ENCODE measurements at places on chromosomes 6 and 20.

GRCh38 chr20:37687478-37687805 is 6.4 kb upstream of the CTNNBL1 start:
- no peak for DNase-seq

DNA sequence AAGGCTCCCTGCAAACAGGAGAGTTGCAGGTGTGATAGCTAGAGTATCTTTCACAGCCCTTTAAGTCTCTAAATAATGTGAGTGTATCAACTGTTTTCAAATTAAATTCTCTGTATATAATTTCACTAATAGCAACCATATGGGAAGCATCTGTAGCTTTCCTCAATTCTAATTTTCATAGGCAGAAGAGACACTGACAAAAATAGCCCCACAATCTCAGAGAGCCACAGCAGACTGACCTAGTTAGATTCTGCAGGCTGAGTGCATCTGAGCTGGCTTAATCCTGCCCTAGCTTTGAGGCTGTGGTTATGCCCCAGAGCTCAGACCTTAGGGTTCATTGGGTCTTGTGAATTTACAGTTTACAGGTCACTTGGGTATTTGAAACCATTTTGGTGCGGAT is 63.9 kb downstream of the MAP7 start:
- no peak for DNase-seq

DNA sequence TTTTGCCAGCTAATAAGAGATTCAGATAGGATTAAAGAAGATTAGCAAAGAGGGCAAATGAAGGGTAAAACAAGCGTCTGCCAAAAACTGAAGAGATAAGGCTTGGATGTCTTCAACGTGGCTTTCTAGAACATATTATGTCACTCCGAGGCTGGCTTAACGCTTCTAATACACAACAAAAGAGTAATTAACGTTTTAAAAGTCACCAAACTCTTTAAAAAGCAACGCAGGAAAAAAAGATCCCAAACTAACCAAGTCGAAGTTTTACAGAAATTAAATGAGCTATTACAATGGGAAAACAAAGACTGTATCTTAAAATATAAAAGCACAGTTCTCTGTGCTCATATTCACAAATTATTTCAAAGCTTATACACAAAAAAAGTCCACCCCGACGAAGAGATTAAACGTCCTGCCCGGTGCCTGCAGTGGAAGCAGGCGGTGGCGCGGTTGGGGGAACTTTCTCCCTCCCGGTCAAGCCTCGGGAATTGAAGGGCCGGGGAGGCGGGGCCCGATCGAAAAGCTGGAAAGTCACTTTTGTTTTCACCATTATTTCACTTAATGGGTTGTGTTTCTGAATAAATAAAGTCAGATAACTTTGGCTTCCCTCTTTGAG is 1.2 kb downstream of the MAK start:
- DNase-seq, result no peak

DNA sequence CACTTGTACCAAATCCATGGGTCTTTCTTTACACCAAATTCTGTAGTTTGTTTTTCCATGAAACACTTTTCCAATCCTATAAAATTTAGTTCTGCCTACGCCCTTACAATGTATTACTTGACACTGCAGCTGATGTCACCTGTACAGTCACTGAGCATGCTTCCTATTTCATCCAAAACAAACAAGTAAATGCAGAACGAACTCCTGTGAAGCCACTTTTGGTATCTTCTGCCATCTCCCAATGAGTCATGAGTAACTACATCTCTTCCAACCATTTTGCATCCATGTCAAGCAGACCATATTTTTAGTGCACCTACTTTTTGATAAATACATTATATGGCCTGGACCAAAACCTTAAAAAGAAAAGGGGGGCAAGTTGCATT is 42.4 kb downstream of the HDDC2 start:
- DNase-seq, result no peak

GRCh38 chr6:135941275-135942025 is 89.9 kb downstream of the PDE7B start:
- DNase-seq, result no peak

- DNase-seq, result no peak
These were observed 167.1 kb downstream of the PHF3 start for GRCh38 chr6:63802606-63803206.

GRCh38 chr20:33889312-33889711 is 78.2 kb downstream of the CHMP4B start:
- no peak for DNase-seq

- DNase-seq, result no peak
These were observed 18.8 kb upstream of the RPS6KA2 start for GRCh38 chr6:166645896-166646295.

Data from frontal cortex (tissue), 4 donors.